M059J (cell line): ENCODE measurements at places on chromosomes 1 and 21. TPM values are rescaled to one million over a fixed set of nuclear protein-coding genes. Genes with fewer than 3 reads are reported as not detected.

DNA sequence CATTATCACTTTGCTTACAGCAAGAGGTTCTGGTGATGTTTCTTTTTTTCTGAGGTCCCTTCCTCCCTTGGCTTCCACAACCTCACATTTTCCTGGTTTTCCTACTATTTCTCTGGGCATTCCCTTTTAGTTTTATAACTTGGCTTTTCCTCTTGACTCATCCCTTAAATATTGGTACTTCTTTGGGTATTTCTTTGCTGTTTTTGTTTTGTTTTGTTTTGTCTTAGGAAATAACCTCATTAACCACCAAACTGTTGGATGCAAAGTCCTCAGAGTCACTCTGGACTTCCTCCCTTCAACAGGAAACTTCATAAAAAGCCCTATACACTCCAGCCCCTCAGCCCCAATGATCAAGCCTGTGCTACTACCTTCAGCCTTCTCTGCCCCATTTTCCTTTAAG, 211.1 kb downstream of the DUSP10 start:
- DNase-seq = peak; percentile 46

- DNase-seq = peak; percentile 68
These were observed 1.7 kb upstream of the DUSP10 start for GRCh38 chr1:221743416-221744208.

Gene AMY1A
- not detected in 2 replicates for total RNA-seq

- DNase-seq = no peak
These were observed 55.2 kb downstream of the SASS6 start for GRCh38 chr1:100077531-100077930.

DNA sequence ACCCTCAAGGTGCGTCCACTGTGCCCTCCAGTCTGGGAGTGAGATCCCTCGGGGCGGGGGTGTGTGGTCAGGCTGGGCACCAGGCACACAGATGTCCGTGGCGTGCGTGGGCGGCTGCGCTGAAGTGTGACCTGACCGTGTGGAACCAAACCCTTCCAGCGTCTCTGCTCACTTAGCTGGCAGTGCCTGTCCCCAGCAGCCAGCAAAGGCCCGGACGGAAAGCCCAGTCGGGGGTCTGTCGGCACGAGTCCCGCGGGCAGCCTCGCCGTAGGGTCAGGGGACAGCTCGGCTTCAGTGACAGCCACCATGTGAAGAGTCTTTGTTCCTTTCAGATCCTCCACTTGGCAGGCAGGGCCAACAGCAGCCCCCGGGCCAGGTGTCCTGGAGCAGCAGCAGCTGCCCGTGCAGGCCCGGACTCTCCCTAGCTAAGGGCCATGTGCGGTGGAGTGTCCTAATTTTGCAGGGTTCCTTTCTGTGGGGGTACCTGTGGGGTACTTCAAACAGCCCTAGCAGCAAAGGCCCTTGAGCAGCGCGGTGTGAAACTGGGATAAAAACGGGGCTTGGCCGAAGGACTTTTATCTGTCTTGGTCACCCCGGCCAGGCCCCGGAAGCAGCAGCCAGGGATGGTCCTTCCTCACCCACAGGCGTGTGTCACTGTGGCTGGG, 11.6 kb downstream of the TTLL10 start:
- DNase-seq = no peak

DNA sequence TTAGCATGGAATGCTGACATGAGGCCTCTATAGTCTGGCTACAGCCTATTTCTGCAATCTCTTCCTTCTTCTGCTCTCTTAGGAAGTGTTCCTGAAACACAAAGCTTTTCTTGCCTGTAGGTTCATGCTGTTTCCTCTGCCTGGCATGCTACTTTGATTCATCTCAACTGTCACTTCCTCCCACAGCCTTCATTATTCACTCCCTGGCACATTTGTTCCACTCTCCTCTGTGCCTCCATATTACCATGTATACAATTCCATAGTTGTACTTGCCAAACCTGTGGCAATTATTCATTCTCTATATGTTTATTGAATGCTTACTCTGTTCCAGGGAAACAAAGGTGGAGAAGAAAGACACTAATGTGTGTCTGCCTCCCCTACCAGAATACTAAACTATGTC, 210.2 kb downstream of the LRRC7 start:
- DNase-seq = no peak

DNA sequence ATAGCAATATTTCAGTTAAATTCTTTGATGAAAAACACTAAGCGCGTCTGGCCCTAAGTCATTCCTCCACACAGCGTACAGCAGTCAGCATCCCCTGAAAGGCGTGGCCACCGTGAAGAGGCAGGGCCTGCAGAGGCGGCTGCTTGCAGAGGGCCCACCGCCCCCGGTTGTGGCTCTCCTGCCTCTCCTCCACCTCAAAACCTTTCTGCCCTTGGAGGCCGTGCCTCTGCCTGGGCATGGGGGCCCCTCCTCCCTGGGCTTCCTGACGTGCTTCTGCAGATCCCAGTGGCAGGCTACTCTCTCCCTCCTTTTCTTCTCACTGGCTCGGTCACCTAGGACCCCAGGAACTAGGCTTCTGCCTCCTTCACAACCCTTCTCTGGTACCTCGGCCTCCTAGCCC, 16.2 kb downstream of the CLSTN1 start:
- no peak for DNase-seq

GRCh38 chr1:84407958-84408422, 9.7 kb downstream of the DNASE2B start:
- no peak for DNase-seq

GRCh38 chr1:204087181-204087892, 14.4 kb downstream of the SOX13 start:
- no peak for DNase-seq
